SJCRH30 (cell line): ENCODE measurements at places on chromosomes 16 and 17. TPM values are rescaled to one million over a fixed set of nuclear protein-coding genes. Genes with fewer than 3 reads are reported as not detected.

Gene ENPP7
- total RNA-seq, result not detected in 2 replicates

Gene PRAC1
- not detected in 2 replicates for total RNA-seq

Gene CACNB1
- total RNA-seq, result 4.6 and 8.3 TPM in 2 replicates

GRCh38 chr17:38456031-38456815, 28.0 kb downstream of the ARHGAP23 start:
- H3K36me3 ChIP-seq, result peaks cover 16% of the 10 kb centered on the region
- H3K4me3 ChIP-seq, result no peak overlapping the region; the same call in 1 of the 2 replicates
- H3K4me1 ChIP-seq, result peaks cover 46% of the 10 kb centered on the region

DNA sequence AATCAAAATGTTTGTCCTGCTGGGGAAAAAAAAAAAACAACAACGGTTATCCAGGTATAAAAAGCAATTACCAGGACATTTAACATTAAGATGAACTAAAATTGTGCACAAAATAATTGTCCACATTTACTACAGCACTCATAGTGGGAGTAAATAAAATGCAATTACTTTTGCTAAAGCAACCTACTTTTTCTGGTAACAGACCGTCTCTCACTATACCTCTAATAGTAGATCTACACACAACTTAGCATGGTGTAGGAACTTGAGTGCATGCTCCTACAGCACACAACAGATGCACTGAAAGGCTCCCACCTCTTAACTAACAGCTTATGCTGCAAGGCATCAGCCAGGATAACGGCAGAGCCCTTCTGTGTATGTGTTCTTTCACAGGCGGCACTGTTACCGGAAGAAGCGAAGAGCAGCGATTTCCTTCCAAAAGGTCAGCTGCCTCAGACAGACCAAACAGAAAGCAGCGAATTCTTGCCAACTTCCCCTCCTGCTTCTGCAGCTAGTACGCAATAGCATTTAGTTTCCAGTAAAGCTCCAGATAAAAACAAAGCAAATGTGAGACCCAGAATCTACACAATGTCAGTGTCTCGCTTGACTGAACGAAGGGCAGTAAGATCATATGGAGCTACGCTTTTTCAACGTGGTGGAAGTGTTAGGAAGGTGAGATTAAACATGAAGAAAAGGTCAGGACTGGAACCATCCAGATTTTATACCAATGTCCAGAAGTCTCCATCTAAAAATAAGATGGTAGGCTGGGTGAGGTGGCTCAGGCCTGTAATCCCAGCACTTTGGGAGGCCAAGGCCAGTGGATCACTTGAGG, 27.6 kb downstream of the STAT5B start:
- no peaks in the 10 kb centered on the region for H3K27me3 ChIP-seq
- 0 out of 2 replicates have a peak, but pooled peaks cover 6% of the 10 kb centered on the region for H3K4me1 ChIP-seq
- H3K36me3 ChIP-seq, result no peaks in the 10 kb centered on the region
- H3K27ac ChIP-seq, result peak overlapping the region; percentile 49; the same call in 1 of the 2 replicates
- peak; percentile 91 for DNase-seq

GRCh38 chr16:80273635-80274538, 266.9 kb upstream of the DYNLRB2 start:
- no peaks in the 10 kb centered on the region for H3K4me1 ChIP-seq
- H3K27ac ChIP-seq, result no peak overlapping the region
- no peaks in the 10 kb centered on the region for H3K27me3 ChIP-seq
- no peak overlapping the region for H3K4me3 ChIP-seq
- H3K36me3 ChIP-seq, result no peaks in the 10 kb centered on the region

Gene KRT24
- total RNA-seq, result not detected in 2 replicates

Gene TBC1D3H
- not detected in 2 replicates for total RNA-seq

DNA sequence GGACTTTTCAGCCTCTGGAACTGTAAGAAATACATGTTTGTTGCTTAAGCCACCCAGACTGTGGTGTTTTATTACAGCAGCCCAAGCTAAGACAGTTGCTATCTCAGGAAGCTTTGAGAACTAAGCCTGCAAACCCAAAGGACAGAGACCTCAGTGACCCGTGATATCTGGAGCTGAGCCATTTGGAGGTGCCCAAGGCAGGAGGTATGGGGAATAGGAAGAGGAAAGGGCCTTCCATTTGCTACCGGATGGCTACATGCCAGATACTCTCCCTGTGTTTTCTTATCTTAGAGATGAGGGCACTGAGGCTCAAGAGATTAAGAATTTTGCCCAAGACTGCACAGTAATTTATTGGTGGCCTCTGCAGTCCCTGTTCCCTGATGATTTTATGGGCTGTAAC, 622.1 kb upstream of the CDH5 start:
- no peak overlapping the region for H3K4me3 ChIP-seq
- peak overlapping the region; percentile 47 for H3K27ac ChIP-seq
- no peaks in the 10 kb centered on the region for H3K36me3 ChIP-seq
- peak; percentile 71 for DNase-seq

Gene NLRC5
- total RNA-seq, result 1.5 and 2.9 TPM in 2 replicates

Gene LRRC45
- 17.3 and 21.3 TPM in 2 replicates for total RNA-seq

GRCh38 chr17:65323049-65323448, 185.9 kb downstream of the RGS9 start:
- H3K36me3 ChIP-seq, result no peaks in the 10 kb centered on the region
- H3K27ac ChIP-seq, result no peak overlapping the region
- peaks cover 26% of the 10 kb centered on the region for H3K4me1 ChIP-seq
- no peaks in the 10 kb centered on the region for H3K27me3 ChIP-seq
- no peak for DNase-seq
- no peak overlapping the region for H3K4me3 ChIP-seq
